ENCODE measurements at places on chromosomes 2 and 18. TPM values are rescaled to one million over a fixed set of nuclear protein-coding genes. Genes with fewer than 3 reads are reported as not detected.
A peak's percentile ranks its signal among the peaks of the same experiment; 100 is the strongest.

The GULP1 gene
- polyA plus RNA-seq, result 33.3 TPM

The NYAP2 gene
- polyA plus RNA-seq, result 0.40 TPM

The MERTK gene
- 8.7 TPM for polyA plus RNA-seq

The FBXO15 gene
- 0.73 TPM for polyA plus RNA-seq

The LYG2 gene
- 0.16 TPM for polyA plus RNA-seq

The EGR4 gene
- polyA plus RNA-seq, result 0.04 TPM

The RBMS1 gene
- 46.6 TPM for polyA plus RNA-seq

The MEP1B gene
- 0.45 TPM for polyA plus RNA-seq

The DSG2 gene
- 96.9 TPM for polyA plus RNA-seq

DNA sequence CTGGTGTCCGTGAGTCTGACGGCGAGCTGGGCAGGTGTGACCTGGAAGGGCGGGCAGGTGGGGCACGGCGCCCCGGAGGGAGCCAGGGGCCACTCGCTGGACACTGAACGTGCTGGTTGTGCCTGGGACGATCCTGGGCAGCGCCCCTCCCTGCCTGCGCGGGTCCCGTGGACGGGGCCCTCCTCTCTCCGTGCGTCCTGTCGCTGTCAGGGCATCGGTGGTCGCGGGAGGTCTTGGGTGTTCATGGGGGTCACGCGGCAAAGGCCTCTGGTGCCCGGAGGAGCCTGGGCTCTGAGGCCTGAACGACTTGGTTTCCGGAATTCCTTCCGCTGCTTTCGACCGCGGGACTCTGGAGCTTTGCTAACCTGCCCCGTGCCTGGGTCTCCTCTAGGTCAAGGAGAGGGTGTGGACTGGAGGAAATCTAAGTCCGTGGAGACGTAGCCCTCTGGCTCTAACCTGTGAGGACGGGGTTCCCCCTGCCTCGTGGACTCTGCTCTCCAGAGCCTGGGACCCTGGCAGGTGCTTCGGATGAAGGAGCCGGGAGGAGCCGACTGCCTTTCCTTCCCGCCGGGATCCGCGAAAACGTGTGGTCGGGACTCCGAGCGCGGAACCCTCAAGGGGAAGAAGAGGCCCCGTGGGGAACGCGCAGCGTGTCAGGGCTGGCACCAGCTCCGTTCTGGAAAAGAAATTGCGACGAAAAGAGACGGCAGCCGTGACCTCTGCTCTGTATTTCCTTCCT is 14.7 kb downstream of the SOX11 start:
- DNase-seq, result no peak

DNA sequence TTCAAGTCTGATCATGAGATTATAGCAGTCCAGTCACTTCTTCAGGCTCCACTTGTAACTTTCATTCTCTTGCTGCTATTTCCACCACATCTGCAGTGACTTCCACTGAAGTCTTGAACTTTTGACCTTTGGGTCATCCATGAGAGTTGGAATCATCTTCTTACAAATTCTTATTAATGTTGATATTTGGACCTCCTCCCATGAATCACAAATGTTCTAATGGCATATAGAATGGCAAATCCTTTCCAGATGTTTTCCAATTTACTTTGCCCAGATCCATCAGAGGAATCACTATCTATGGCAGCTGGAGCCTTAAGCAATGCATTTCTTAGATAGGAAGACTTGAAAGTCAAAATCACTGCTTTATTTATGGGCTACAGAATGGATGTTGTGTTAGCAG is 159.4 kb downstream of the LTBP1 start:
- DNase-seq, result no peak

GRCh38 chr18:59848002-59848401 is 51.8 kb upstream of the PMAIP1 start:
- DNase-seq, result no peak

GRCh38 chr2:100344433-100344832 is 22.1 kb upstream of the LONRF2 start:
- no peak for DNase-seq

DNA sequence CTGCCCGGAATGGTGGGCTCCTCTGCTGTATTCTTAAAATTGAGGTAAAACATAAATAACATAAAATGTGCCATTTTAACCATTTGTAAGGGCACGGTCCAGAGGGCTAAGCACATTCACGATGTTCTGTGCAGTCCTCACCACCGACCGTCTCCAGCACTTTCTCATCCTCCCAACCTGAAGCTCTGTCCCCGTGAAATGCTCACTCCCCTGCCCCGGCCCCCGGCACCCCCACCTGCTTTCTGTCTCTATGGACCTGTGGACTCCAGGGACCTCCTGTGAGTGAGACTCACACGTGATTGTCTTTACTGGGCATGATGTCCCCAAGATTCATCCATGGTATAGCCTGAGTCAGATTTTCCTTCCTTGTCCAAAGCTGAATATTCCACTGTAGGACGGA is 38.7 kb upstream of the CTDP1 start:
- DNase-seq, result no peak

GRCh38 chr2:231397011-231397927 is 1.8 kb downstream of the B3GNT7 start:
- DNase-seq, result no peak

- DNase-seq, result no peak
Measured at GRCh38 chr2:206218796-206219499, 55.5 kb upstream of the ZDBF2 start.

DNA sequence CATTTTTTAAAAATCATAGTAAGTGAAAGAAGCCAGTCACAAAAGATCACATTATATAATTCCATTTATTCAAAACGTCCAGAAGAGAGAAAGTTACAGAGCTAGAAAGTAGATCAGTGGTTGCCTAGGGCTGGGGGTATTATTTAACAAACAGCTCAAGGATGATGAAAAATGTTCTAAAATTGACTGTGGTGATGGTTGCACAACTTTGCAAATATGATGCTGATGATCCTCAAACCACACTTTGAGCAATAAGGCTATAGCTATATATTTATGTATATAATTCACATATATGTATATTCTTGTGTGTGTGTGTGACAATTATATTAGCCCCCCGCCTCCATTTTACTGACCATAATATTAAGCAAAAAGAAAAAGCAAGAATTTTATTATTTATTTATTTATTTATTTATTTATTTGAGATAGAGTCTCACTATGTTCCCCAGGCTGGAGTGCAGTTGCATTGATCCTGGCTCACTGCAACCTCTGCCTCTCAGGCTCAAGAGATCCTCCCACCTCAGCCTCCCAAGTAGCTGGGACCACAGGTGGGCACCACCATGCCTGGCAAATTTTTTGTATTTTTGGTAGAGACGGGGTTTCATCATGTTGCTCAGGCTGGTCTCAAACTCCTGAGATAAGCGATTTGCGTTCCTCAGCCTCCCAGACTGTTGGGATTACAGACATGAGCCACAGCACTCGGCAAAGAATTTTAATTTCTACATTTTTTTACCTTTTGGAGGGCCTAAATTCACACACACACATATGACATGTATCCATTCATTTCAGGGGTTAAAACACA is 1.9 kb downstream of the WDR12 start:
- DNase-seq, result no peak

- no peak for DNase-seq
Measured at GRCh38 chr18:35322486-35323458, 21.4 kb downstream of the ZNF24 start.

GRCh38 chr2:95333888-95334338 is 36.8 kb downstream of the KCNIP3 start:
- DNase-seq, result peak; percentile 43

- DNase-seq, result no peak
Measured at GRCh38 chr2:196294516-196294909, 123.1 kb upstream of the STK17B start.

DNA sequence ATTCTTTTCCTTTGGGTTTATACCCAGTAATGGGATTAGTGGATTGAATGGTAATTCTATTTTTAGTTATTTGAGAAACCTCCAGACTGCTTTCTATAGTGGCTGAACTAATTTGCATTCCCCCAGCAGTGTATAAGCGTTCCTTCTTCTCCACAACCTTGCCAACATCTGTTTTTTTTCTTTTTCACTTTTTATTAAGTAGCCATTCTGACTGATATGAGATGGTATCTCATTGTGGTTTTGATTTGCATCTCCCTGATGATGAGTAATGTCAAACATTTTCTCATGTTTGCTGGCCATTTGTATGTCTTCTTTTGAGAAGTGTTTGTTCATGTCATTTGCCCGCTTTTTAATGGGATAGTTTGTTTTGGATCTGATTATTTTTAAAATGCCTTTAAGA is 64.1 kb upstream of the MEIS1 start:
- no peak for DNase-seq

- no peak for DNase-seq
Measured at GRCh38 chr2:200317975-200318374, 11.5 kb downstream of the SPATS2L start.

DNA sequence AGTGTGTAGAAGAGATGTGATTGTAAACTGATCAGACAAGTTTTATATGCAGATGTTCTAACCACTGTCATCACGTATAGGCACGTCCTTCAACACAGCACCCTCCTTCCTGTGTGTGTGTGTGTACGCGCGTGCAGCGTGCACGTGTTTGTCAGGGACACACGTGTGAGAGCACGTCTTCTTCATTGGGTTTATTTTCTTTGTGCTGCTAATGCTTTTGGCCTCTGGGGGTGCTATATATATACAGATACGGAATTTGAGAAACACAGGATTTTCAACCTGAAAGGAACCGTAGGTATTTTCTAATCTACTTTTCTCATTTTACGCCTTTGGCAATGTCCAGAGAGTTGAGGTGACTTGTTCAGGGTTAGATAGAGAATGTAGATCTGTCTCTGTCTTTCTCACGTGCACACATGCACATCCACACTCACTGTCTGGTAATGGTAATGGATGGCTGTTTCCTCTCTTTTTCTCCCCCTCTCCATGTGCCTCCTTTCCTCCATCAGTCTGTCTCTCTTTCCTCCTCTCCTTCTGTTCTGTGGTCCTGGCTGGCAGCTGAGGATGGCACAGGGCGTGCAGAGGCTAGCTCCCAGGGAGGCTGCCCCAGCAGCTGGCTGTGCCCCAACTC is 13.4 kb upstream of the CELF4 start:
- peak; percentile 23 for DNase-seq

DNA sequence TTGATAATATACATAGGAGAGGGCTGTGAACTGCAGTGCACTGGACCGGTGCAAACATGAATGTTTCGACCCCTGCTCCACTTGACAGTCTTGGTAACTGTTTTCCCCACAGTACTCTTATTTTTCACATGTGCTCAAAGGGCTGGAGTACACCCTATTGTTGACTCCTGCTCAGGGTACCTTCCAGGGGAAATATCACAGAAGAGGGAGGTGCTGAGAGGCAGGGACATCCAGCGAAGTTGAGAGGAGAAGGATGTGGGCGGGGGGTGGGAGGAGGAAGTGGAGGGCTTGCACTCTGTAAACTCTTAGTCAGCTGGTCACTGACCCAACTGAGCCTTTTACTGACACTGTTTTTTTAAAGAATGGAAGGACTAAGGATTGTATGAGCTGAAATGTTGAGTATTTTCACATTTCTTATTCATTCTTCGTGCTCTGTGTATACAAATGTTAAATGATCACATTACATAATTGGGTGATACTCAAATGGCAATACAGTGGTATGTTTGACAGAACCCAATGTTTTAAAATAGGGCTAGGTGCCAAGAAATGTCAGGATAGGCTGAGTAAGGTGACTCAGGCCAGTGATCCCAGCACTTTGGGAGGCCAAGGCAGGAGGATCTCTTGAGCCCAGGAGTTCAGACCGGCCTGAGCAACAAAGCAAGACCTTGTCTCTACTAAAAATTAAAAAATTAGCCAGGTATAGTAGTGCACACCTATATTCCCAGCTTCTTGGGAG is 10.0 kb downstream of the INPP4A start:
- DNase-seq, result no peak

- DNase-seq, result no peak
Measured at GRCh38 chr2:175017618-175018414, 12.6 kb upstream of the CHN1 start.

GRCh38 chr2:42931146-42931817 is 138.9 kb upstream of the HAAO start:
- no peak for DNase-seq

DNA sequence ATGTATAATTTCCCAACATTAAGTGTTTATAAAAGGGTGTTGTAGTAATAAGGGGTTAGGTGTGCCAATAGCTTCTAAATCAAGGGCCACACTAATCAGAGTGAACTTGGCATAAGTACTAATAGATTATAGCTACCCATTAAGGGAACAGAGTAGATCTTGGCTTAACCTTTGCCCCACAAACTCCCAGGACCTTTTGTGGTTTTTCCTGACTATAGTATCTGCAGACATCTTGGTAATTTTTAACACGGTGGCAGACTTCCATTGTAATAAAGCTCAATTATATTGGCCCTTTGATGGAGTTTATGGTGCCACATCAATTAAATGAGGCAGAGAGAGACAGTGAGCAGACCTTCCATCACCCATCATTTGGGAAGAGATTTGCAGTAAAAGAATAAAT is 358.5 kb upstream of the HNRNPA3 start:
- DNase-seq, result peak; percentile 11

- DNase-seq, result peak; percentile 9
Measured at GRCh38 chr18:47606526-47606925, 323.9 kb downstream of the SMAD2 start.

DNA sequence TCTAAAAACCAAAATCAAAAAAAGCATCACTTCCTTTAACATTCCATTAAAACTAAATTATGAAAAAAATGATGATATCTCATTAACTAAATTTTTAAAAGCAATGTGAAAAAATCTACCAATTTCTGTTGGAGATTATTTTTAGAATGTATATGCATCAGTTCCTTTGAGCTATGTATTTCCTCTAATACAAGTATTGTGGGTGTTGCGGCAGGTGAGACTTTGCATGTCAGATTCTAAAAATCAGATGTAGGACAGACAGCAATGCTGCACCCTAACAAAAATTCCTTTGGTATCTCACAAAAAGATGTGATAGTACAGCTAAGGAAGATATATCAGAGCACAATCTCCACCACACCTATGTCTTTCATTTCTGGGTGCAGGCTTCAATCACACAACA is 6.8 kb downstream of the MBD2 start:
- DNase-seq, result no peak

- DNase-seq, result no peak
Measured at GRCh38 chr2:44970846-44971450, 29.4 kb downstream of the SIX3 start.

DNA sequence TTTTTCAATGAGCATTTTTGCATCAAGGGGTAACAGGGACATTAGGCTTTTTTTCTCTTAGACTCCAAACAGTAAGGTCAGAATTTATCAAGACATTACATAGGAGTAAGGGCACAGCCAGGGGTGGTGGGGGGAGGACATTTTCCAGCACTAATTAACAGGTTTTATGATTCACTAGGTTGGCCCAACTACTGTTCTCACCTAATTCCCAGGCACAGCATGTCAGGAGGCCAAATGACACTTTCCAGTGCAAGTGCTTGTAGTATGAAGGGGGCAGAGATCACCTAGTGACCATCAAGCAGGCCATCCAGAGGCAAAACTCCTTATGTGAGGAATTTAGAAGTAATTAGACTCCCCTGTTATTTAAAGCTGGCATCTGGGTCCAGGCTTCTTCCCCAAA is 3.9 kb upstream of the MBD2 start:
- DNase-seq, result peak; percentile 33

DNA sequence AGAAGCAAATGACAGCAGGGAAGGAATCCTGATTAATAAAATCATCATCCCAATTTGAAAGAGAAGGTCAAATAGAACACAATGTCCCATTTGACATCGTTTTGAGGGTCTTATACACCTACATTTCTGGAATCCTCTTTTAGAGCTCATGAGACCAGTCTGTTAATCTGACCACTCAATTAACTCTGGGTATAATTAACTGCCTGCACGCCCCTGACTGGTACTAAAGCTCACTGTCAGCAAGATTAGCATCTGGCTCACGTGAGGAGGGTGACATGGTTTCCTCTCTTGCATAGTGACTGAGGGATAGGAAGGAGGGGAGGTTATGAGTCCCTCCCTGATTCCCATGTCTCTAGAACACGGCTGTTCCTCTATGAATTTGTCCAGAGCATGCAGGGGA is 124.3 kb downstream of the ICOS start:
- no peak for DNase-seq

GRCh38 chr2:5713101-5713500 is 20.9 kb downstream of the SOX11 start:
- no peak for DNase-seq

Measured in large intestine (tissue), 12 donors.